H9 (cell line): ENCODE measurements at places on chromosomes 1 and 21.

DNA sequence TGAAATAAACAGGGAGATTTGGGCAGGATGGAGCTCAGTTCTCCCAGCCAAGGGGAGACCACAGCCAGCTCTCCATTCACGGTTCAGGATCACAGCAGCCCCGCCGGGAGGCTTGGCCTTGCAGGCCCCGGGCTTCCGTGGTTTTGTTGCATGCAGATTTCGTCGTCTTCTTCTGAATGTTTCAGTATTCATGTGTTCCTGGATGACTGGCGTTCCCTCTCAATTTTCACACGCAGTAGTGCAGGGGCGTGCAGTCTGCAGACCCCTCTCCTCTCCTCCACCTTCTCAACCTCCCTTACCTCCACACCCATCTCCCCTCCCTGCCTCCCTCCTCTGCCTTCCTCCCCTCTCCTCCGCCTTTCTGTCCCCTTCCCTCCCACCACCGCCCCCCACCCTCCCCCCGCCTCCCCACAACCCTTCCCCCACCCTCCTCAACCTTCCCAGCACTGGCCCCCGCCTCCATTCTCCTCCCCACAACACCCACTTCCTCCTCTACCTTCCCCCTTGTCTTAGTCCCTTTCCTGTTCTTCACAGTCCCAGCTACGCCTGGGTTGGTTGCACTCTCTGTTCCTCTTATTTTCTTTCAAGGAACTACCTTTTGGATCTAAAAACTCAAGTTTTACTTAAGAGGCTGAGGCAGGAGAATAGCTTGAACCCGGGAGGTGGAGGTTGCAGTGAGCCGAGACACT lies 8.4 kb upstream of the SLC19A1 start:
- H3K4me1 ChIP-seq = peaks cover 2% of the 10 kb centered on the region; the same call in 1 of the 2 replicates
- H3K27ac ChIP-seq = no peak overlapping the region
- peak; percentile 39 for DNase-seq
- H3K4me3 ChIP-seq = no peak overlapping the region
- peaks cover 7% of the 10 kb centered on the region; the same call in 1 of the 2 replicates for H3K36me3 ChIP-seq

- no peaks in the 10 kb centered on the region; the same call in 1 of the 2 replicates for H3K27me3 ChIP-seq
- H3K27ac ChIP-seq = no peak overlapping the region
- no peak overlapping the region for H3K4me3 ChIP-seq
- H3K4me1 ChIP-seq = no peaks in the 10 kb centered on the region
- no peak for DNase-seq
These were observed 6.5 kb upstream of the TRAPPC10 start for GRCh38 chr21:44005593-44005992.

- no peaks in the 10 kb centered on the region for H3K36me3 ChIP-seq
- peak; percentile 92 for DNase-seq
- H3K4me1 ChIP-seq = peaks cover 6% of the 10 kb centered on the region; the same call in 1 of the 2 replicates
- no peaks in the 10 kb centered on the region for H3K27me3 ChIP-seq
These were observed 28.1 kb upstream of the RNF19B start for GRCh38 chr1:32992489-32993323.

DNA sequence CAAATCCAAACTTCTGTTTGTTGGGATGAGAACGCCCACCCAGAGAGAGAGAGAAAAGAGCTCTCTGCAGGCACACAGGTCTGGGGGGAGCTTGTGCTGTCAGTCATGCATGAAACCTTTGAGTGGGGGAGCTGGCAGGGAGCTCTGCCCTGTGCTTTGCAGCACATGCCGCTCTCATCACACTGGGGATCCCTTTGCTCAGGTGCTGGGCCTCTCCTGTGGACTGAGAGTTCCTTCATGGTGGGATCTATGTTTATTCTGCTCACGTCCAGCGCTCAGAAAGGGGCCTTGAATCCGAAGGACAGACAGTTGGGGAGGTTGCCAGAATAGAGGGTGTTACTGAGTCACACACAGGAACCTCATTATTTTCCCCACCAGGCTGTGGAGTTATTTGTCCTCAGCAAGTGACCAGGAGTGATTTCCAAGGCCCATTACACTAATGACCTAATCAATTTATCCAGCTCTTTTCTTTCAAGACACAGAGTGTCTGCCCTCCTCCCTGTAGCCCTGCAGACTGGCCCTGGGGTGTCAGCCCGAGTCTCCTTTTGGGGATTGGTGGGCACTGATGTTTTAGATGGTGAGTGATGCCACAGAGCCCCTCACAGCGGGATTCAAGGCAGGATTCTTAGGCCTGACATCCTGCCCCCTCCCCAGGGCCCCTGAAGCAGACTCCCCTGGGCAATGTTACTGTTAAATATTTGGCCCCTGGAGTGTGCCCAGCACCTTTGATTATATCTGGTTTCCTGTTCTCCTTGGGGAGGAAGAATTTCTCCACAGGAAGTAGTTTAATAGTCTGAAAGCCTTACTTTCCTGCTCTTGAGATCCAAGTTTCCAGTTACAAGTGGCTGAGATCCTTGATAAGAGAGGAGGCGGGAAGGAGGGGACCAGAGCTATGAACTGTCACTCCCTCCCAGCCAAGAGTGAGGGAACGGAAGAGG lies 22.3 kb downstream of the MYBPH start:
- peaks cover 3% of the 10 kb centered on the region; the same call in 1 of the 3 replicates for H3K36me3 ChIP-seq
- no peak overlapping the region for H3K27ac ChIP-seq
- no peaks in the 10 kb centered on the region for H3K27me3 ChIP-seq
- no peak for DNase-seq

- no peak for DNase-seq
- no peaks in the 10 kb centered on the region for H3K27me3 ChIP-seq
- no peak overlapping the region for H3K27ac ChIP-seq
These were observed 52.6 kb upstream of the RC3H1 start for GRCh38 chr1:174074757-174075156.

DNA sequence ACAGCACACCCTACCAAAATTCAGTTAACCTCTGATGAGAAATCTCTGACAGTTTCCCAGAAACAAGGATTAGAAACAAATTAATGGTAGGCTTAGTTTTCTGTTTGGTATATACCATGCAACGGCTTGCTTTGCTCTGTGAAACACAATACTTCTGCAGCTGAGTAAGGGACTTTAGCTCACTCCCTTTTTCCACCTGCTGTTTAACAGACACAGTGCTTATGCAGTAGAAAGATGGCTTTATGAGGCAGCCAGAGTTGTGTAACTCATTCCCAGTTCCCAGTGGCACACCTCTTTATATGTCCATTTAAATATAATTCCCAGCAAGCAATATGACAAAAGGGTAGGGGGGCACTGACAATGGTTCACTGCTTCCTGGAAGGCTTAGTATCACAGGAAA lies 124.0 kb downstream of the PIGK start:
- no peak for DNase-seq
- no peak overlapping the region for H3K27ac ChIP-seq
- no peaks in the 10 kb centered on the region for H3K4me1 ChIP-seq
- H3K27me3 ChIP-seq = no peaks in the 10 kb centered on the region

DNA sequence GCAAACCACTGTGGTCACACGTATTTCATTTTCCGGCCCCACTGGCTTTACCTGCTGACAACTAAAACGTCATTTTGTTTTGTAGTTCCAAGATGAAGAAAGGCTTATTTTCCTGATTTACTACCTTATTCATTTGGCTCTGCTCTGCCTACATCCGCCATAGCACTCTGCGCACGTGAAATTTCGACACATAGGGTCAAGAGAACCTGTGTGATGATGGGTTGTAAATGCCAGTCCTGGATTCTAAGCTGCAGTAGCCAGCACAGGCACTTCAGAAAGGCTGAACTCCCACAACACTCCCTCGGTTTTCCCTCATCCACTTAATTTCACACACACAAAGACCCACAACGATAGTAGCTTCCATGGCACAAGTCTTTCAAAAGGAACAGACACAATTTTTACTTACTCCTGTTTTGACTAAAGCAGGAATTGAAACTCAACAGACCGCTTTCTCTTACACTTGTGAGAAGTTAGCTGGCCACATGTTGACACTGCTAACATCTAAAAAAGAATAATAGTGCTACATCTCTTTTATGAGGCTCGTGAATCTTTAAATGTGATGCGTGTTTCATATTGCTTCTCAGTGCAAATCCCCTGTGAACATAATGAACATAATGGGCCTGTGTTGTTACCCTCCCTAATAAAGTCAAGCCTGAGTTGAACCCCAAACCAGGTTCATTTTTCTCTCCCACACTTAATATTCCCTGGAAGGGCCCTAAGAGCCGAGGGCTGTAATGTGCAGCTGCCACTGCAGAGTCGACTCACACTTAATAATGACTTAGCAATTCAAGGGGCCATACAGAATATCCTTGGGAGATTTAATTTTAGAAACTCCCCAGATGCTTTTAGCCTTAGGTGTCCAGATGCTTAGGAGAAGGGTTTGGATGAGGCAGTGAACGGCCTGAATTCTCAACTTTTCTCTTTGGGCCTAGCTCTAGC lies 1.5 kb upstream of the RUNX1 start:
- no peaks in the 10 kb centered on the region for H3K4me1 ChIP-seq
- no peak for DNase-seq
- H3K4me3 ChIP-seq = no peak overlapping the region
- no peaks in the 10 kb centered on the region for H3K27me3 ChIP-seq

DNA sequence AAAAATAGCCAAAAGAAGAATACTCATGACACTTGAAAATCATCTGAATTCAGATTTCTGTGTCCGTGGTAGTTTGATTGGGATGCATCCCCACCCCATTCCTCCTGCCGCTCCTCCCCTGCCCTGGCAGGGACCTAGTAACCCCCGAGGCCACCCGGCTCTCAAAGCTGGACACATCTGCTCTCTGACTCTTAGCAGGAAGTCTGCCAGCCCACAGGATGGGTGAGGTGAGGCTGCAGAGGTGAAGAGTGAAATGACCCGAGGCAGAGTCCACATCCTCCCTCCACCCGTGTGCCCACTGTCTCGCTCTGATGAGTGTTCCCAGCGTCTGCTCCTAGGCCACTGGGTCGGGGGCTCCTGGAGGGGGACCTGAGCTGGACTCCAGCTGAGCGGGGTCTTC lies 308.5 kb upstream of the VAMP3 start:
- H3K27ac ChIP-seq = no peak overlapping the region
- H3K27me3 ChIP-seq = no peaks in the 10 kb centered on the region
- no peaks in the 10 kb centered on the region for H3K4me1 ChIP-seq
- no peak overlapping the region for H3K4me3 ChIP-seq

- no peak overlapping the region for H3K27ac ChIP-seq
- H3K4me3 ChIP-seq = no peak overlapping the region
- H3K36me3 ChIP-seq = peaks cover 11% of the 10 kb centered on the region
- no peak for DNase-seq
These were observed 39.1 kb downstream of the IFI44 start for GRCh38 chr1:78688697-78689096.

DNA sequence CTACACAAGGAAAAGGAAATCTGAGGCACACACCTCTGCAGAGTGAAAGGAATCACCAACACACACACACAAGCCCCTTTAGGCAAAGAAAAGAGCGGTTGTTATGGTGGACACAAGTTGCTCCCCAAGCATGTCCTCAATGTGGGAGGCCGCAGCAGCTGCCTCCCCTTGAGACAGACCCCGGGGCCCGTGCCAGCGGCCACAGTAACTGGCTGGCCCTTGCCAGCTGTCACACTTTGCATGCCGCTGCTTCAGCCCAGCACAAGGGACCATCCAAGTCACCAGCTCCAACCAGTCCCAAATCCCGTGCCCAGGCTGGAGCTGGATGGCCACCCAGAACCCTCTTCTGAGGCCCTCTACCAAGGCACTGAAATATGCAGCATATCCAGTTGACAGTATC lies 2.9 kb upstream of the OLIG1 start:
- no peak overlapping the region for H3K4me3 ChIP-seq
- H3K4me1 ChIP-seq = no peaks in the 10 kb centered on the region; the same call in 1 of the 2 replicates
- H3K27ac ChIP-seq = no peak overlapping the region
- H3K27me3 ChIP-seq = peaks cover 48% of the 10 kb centered on the region

- no peaks in the 10 kb centered on the region for H3K27me3 ChIP-seq
- H3K36me3 ChIP-seq = peaks cover 47% of the 10 kb centered on the region
- DNase-seq = no peak
- no peak overlapping the region for H3K27ac ChIP-seq
These were observed 35.2 kb upstream of the MAGOH start for GRCh38 chr1:53273526-53273925.

DNA sequence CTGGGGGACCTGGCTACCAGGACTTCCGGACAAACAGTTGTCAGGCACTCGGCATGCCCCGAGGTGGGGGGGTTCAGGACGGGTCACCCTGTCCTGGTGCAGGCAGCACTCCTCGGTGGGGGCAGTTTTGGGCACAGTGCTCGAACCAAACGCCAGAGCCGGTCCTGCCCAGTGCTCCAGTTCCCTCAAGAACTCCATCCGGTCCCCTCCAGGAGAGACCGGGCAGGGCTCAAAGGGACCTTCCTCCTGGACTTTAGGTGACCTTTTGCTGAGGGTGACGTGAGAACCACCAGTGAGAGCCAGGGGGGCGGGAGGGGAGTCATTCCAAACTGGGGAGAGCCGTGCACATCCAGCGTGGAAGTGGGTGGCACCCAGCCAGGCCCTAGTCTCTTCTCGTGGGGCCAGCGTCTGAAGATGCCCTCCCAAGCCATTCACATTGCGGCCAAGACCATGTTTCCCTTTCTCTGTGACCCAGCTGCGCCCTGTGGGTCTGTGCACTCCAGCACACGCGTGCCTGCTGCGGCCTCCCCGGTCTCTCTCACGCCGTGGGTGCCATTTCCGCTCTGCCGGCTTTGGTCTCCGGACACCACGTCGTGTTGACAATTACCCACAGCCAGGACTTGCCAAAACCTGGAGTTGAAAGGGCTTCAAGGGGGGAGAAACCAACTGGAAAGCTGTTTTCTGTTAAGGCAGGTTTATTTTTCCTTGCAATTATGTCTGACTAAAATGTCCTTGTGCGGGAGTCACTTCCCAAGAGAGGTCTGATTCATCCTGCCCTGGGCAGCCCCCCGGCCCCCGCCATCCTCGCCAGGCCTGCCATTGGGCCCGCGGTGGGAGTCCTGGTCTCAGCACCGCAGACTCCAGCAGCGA lies 178.8 kb upstream of the ARHGEF16 start:
- H3K4me3 ChIP-seq = no peak overlapping the region
- no peak overlapping the region for H3K27ac ChIP-seq
- DNase-seq = no peak
- no peaks in the 10 kb centered on the region for H3K4me1 ChIP-seq

- H3K4me1 ChIP-seq = 0 out of 2 replicates have a peak, but pooled peaks cover 4% of the 10 kb centered on the region
- DNase-seq = no peak
- H3K4me3 ChIP-seq = no peak overlapping the region
- H3K27ac ChIP-seq = no peak overlapping the region
These were observed 5.0 kb upstream of the BCAR3 start for GRCh38 chr1:93686504-93687250.

DNA sequence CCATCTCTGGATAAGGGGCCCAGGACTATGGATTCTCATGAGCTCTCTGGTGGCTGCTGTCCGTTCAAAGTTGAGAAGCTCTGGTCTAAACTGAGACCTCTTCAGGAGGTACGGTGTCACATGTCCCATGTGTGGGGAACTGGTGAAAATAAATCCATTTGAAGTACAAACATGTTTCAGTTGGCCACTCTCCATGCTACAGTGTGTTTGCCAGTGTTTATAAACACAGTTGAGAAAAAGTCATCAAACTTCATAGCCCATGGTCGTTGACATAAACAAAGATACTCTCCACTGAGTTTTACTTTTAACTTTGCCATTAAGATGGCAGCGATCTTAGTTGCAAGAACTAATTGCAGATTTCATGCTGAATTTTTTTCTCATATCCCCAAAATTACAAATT lies 72.8 kb downstream of the PSMG1 start:
- DNase-seq = no peak
- H3K27me3 ChIP-seq = no peaks in the 10 kb centered on the region
- H3K27ac ChIP-seq = no peak overlapping the region
